Aorta (tissue), 5 donors: ENCODE measurements at places on chromosomes 5 and 9. TPM values are rescaled to one million over a fixed set of nuclear protein-coding genes. Genes with fewer than 3 reads are reported as not detected.

PLPPR1 gene
- not detected for total RNA-seq

MCC gene
- total RNA-seq: 20.0 TPM

HSD17B4 gene
- total RNA-seq: 138 TPM

TICAM2 gene
- total RNA-seq: 10.6 TPM

OTP gene
- not detected for total RNA-seq

RPL37 gene
- total RNA-seq: 916 TPM

GABRA1 gene
- total RNA-seq: not detected

LEAP2 gene
- total RNA-seq: 2.1 TPM

ADAMTS2 gene
- total RNA-seq: 24.5 TPM

IL31RA gene
- total RNA-seq: 2.3 TPM

PLPP7 gene
- total RNA-seq: 9.5 TPM

PHAX gene
- 32.0 TPM for total RNA-seq

OLFM1 gene
- total RNA-seq: 21.0 TPM

GRCh38 chr9:117092582-117092981 lies 322.3 kb downstream of the ASTN2 start:
- no peaks in the 10 kb centered on the region for H3K36me3 ChIP-seq
- no peak overlapping the region for H3K27ac ChIP-seq
- H3K27me3 ChIP-seq: no peaks in the 10 kb centered on the region
- H3K4me3 ChIP-seq: no peak overlapping the region

DNA sequence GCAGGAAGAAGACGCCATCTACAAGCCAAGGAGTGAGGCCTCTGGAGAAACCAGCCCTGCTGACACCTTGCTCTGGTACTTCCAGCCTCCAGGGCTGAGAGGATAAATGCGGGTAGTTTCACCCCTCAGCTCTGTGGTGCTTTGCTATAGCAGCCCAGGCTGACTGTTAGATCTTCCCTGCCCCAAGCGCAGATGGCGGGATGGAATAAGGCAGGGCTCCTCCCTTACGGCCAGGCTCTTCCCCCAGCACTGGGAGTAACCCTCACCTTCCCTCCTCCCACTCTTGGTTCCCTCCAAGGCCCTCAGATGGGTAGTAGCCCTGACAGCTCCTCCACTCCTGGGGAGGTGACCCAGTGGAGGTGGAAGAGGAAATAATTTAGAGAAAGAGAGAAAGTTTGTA lies 285.1 kb downstream of the GADD45G start:
- no peak for DNase-seq
- H3K4me3 ChIP-seq: no peak overlapping the region
- no peaks in the 10 kb centered on the region for H3K36me3 ChIP-seq
- H3K27me3 ChIP-seq: no peaks in the 10 kb centered on the region

GRCh38 chr9:37436540-37436939 lies 14.0 kb downstream of the GRHPR start:
- no peaks in the 10 kb centered on the region for H3K4me1 ChIP-seq
- H3K36me3 ChIP-seq: peaks cover 17% of the 10 kb centered on the region
- no peak for DNase-seq
- no peak overlapping the region for H3K27ac ChIP-seq
- no peak overlapping the region for H3K4me3 ChIP-seq

DNA sequence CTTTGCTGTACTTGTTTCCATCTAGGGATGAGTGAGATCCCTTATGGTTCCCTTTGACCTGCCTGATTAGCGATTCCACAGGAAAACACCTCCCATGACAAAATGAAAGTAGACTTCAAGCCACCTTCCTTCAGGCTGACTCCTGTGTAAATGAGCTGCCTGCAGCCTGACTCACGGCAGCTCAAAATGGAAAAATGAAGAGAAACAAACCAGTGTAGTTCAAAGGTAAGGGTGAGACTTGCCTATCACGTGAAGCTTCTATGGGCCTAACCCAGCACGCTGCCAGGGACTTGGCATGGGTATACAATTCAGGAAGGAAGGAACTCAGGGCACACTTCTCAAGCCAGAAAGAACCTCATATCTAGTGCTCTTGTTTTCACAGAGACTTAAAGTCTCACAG lies 110.1 kb upstream of the LRRTM2 start:
- no peaks in the 10 kb centered on the region for H3K27me3 ChIP-seq
- peak overlapping the region; percentile 59 for H3K27ac ChIP-seq
- H3K4me3 ChIP-seq: no peak overlapping the region

DNA sequence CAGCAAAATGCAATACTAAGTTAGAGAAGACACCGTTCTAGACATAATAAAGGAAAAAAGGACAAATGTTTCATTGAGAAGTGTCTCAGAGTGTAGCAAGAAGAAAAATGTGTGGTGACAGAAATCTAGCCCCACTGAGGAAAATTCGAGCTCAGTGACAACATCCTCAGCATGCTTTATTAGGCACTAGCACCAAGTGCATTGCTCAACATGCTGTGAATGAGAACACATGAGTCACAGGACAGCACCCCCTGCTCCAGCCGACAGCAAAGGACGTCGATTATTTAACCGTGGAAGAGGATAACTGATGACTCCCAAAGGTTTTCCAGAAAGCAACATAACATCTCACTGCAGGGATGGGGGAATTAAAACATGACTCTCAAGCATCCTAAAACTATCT lies 182.7 kb downstream of the GNAQ start:
- peaks cover 9% of the 10 kb centered on the region for H3K4me1 ChIP-seq
- no peak overlapping the region for H3K27ac ChIP-seq
- no peaks in the 10 kb centered on the region for H3K36me3 ChIP-seq
- DNase-seq: peak; percentile 84

DNA sequence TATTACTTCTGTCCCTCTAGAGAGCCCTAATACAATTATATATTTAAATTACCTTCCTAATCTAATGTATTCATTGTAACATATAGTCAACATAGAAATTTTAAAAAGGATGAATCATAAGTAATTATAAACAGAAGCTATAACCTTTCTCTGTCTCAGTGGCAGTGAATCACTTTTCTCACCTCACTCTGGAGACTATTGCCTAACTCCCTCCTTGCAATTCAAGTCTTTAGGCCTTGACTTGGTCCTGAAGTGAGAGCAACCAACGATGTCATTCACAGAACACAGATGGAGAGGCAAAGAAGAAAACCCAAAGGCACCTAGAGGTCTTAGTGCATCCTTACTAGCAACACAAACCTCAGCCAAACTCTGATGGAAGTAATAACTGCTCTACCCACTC lies 133.3 kb upstream of the DPYSL3 start:
- H3K4me3 ChIP-seq: no peak overlapping the region
- no peak for DNase-seq
- no peak overlapping the region for H3K27ac ChIP-seq
- no peaks in the 10 kb centered on the region for H3K36me3 ChIP-seq

- H3K4me1 ChIP-seq: no peaks in the 10 kb centered on the region
- no peak for DNase-seq
- no peaks in the 10 kb centered on the region for H3K36me3 ChIP-seq
- no peak overlapping the region for H3K4me3 ChIP-seq
- H3K27ac ChIP-seq: no peak overlapping the region
- no peaks in the 10 kb centered on the region for H3K27me3 ChIP-seq
These were observed 55.4 kb downstream of the GOLM1 start for GRCh38 chr9:86043999-86044398.

- H3K4me3 ChIP-seq: no peak overlapping the region
- no peaks in the 10 kb centered on the region for H3K4me1 ChIP-seq
- H3K27me3 ChIP-seq: no peaks in the 10 kb centered on the region
- H3K27ac ChIP-seq: no peak overlapping the region
- no peaks in the 10 kb centered on the region for H3K36me3 ChIP-seq
These were observed 119.8 kb upstream of the PPP1R26 start for GRCh38 chr9:135359764-135360163.

DNA sequence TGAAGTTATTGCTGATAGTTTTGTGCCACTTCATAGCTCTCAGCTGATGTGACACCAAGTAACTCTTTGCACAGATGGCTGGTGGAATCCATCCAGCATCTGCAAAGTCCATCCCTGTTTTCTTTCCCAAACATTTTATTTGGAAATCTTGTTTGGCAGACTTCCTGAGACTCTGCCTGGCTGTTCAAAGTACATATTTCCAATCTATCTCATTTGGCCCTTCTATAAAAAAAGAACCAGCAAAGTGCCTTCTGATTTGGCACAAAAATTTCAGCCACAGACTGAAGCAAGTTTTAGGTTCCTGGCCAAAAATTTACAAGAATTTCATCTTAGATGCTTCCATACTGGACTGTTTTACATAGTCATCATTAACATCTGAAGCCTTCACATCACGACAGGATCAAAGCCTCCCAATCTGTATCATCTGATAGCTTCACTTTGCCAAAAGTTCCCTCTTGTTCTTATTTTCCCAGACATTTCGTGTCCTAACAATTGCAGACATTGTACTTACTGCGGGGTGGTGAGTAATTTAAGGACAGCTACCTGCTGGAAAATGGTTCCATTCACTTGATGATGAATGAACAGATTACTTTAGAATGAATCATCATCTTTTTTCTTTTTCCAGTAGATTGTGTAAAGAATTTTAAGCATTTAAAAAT lies 377.3 kb downstream of the KIAA0825 start:
- no peaks in the 10 kb centered on the region for H3K27me3 ChIP-seq
- H3K36me3 ChIP-seq: no peaks in the 10 kb centered on the region
- H3K4me1 ChIP-seq: no peaks in the 10 kb centered on the region
- H3K27ac ChIP-seq: no peak overlapping the region
- H3K4me3 ChIP-seq: no peak overlapping the region

- H3K27me3 ChIP-seq: no peaks in the 10 kb centered on the region
- DNase-seq: no peak
These were observed 4.0 kb downstream of the TSLP start for GRCh38 chr5:111075520-111075919.

DNA sequence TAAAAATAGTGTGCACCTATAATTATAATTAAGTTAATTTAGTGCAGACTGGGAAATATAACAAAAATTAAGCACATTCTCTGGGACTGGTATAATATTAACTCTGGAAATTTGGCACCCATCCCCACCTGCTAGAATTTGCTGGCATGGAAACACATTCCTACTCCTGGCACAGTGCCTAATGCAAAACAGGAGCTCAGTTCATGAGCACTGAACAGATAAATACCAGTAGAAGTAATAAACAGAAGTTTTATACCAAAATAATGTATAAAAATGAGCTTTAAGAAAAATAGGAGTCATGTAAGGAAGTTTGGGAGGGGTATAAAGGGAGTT lies 23.7 kb upstream of the NPR3 start:
- no peaks in the 10 kb centered on the region for H3K27me3 ChIP-seq
- DNase-seq: no peak
- H3K27ac ChIP-seq: no peak overlapping the region
- peaks cover 3% of the 10 kb centered on the region for H3K4me1 ChIP-seq
- no peak overlapping the region for H3K4me3 ChIP-seq
- H3K36me3 ChIP-seq: no peaks in the 10 kb centered on the region

DNA sequence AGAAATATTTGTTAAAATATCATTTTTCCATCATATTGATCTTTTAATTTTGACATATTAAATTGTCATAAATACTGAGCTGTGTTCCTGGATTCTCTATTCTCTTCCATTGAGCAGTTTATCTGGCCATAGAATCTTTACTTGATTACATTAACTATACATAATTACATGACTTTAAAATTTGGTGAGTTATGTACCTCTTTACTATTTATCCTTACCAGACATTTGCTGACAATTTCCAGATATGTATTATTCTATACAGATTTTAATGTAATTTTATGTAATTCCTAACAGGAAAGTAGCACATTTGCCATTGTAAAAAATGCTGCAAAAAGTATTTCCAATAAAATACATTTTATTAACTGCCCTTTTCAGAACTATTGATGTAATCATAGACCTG lies 770.3 kb downstream of the KCTD16 start:
- no peak for DNase-seq
- no peak overlapping the region for H3K27ac ChIP-seq
- H3K4me1 ChIP-seq: no peaks in the 10 kb centered on the region
- H3K36me3 ChIP-seq: no peaks in the 10 kb centered on the region
- no peak overlapping the region for H3K4me3 ChIP-seq
- H3K27me3 ChIP-seq: no peaks in the 10 kb centered on the region

DNA sequence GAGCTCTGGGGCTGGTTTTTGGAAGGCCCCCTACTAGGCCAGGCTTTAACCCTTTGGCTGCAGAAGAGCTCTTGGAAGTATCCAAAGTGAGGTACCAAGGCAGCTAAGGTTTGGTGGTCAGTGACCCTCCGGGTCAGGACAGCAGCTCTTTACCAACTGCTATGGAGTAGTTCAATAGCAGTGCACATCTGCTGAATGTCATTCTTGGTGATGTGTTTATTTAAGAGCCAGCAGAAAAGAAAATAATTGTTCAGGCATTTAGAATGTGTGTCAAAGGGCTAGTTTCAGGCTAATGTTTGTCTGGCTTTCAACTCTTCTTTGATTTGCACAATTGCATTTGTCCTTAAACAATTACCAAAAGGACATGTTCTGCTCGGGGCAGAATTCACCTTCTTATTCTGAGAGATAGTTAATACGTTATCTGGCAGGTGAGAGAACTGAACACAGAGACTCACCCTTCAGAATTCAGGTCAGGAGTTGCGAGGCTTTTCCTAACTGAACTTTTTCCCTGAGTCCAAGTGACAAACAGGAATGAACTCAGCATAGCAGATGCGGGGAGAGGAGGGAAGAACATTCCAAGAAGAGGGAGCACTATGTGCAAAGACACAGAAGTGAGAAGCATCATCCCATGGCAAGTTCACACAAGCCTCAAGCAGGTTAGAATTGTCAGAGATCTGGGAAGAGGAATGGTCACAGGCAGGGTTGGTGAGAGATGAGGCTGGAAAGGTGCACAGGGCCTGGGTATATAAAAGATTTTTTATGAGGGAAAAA lies 556.7 kb upstream of the TLE4 start:
- H3K27me3 ChIP-seq: no peaks in the 10 kb centered on the region
- H3K27ac ChIP-seq: no peak overlapping the region
- H3K4me1 ChIP-seq: no peaks in the 10 kb centered on the region
- H3K4me3 ChIP-seq: no peak overlapping the region
- no peak for DNase-seq

DNA sequence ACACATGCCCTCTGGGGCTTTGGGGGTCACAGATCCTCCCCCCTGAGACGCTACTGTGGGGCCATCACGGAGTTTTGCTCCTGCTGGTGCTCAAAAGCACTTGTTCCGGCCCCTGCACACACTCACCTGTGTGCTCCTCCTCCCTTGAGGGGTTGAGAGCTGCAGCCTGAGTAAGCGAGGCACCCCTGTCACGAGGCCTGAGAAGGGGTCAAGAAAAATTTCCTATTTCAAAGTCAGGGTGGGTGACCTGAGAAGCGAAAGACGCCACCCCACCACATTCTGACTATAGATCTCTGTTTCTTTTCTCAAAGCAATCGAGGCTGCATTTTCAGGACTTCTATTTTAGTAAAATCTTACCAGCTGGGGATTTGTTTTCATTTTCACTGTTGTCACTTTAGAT lies 138.5 kb downstream of the DCP2 start:
- DNase-seq: no peak
- no peak overlapping the region for H3K27ac ChIP-seq

DNA sequence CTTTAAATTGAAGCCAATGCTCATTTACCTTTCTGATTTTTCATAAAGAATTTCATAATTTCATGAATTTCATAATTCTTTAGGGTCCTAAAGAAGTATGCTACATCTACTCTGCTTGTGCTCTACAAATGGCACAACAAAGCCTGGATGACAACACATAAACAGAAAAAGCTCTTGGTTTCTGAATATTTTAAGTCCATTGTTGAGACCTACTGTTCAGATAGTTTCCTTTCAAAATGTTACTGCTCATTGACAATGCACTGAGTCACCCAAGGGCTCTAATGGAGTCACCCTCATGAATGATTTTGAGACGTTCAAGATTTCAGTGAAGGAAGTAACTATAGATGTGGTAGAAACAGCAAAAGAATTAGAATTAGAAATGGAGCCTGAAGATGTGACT lies 74.1 kb downstream of the SLCO4C1 start:
- no peak overlapping the region for H3K27ac ChIP-seq
- H3K4me1 ChIP-seq: no peaks in the 10 kb centered on the region
- no peak overlapping the region for H3K4me3 ChIP-seq
- H3K27me3 ChIP-seq: no peaks in the 10 kb centered on the region
- no peaks in the 10 kb centered on the region for H3K36me3 ChIP-seq
